ENCODE measurements at places on chromosomes 5 and 9.

- DNase-seq = no peak
Observed at GRCh38 chr9:21413624-21414023, 4.7 kb downstream of the IFNA8 start.

GRCh38 chr5:73436535-73437100, 12.0 kb downstream of the FOXD1 start:
- no peak for DNase-seq

DNA sequence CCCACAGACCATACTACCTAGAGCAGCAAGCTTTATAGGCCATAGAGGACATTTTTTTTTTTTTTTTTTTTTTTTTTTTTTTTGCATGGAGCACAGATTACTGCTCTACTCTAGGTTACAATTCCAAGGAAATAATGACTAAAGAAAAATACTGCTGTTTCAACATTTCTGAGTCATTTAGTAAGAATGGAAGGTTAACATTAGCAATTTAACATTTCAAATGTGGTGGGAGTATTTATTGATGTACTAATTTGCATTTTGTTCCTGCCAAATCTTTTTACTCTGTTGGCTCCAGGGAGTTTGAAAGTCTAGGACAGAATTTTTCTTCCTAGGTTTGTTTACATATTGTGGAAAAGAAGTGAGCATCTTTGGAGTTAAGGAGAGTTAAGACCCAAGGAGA, 142.1 kb upstream of the CCDC152 start:
- no peak for DNase-seq

GRCh38 chr9:129245276-129245675, 67.2 kb upstream of the IER5L start:
- DNase-seq = no peak

- no peak for DNase-seq
Observed at GRCh38 chr9:121268598-121268850, 562 bp downstream of the GSN start.

DNA sequence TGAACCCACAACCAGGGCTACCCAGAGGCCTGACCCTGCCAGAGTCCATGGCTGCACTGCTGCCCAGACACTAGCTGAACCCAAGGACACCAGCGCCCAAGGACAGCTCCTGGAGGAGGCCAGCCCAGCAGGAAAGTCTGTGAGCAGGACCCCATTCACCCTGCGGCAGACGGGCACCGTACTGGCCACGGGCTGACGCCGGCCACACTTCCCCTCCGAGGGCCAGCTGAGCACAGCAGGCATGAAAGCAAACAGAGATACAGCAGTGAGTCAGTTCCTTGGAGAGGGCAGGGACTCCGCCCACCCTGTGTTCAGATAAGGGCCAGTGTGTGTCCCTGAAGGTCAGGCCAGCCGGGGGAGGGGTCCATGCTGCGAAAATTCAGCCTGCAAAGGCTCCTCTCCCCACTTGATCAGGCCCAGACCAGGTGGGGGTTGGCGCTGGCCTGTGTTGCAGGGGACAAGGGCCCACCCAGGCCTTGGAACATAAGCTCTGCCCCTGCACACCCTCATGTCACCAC, 3.2 kb downstream of the RNF208 start:
- DNase-seq = no peak

DNA sequence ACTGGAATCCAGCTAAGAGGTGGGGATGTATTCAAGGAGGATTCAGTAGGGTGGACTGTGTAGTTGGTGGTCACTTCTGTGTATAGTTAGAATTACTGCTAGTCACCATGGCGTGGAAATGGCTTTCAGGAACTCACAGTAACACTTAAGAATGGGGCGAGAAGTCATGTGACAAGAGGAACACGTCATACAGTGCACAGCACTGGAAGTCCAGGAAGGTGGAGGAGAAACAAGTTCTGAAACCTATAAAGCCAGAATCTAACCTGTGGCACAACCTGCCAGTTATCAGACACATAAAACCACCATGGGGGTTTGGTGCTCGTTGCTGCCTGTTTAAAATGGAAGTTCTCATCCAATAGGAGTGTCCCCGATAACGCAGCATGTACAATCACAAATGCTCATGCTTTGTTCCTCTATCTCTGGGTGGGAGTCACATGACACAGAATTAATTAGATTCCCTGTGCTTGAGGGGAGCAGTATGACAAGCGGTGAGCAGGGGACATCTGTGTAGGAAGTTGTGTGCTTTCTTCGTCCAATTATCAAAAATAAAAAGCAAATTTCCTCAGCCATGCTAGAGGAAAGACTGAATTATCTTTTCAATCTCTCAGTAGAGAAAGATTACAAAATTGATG, 193.0 kb downstream of the SPOCK1 start:
- DNase-seq = no peak

DNA sequence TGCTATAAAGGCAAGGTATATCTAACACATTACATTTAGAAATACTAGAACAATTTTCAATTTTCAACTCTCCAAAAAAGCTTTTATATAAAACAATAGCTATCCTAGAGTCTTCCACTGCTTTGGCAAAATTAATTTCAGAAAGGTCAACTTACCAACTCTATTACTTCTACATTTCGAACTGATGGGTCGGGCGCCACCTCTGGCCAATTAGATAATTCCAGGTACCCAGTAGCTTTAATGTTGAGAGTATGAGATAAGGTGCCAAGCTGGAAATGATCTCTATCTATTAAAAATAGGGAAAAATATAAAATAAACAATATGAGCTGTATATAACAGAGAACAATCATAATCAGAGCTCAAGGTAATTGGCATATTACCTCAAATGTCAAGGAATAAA, 166.6 kb downstream of the AP3B1 start:
- DNase-seq = no peak

- no peak for DNase-seq
Observed at GRCh38 chr9:14487547-14488185, 173.7 kb upstream of the NFIB start.

- no peak for DNase-seq
Observed at GRCh38 chr9:135580664-135581380, 19.3 kb downstream of the PAEP start.

GRCh38 chr5:112263469-112263868, 155.6 kb downstream of the EPB41L4A start:
- no peak for DNase-seq

DNA sequence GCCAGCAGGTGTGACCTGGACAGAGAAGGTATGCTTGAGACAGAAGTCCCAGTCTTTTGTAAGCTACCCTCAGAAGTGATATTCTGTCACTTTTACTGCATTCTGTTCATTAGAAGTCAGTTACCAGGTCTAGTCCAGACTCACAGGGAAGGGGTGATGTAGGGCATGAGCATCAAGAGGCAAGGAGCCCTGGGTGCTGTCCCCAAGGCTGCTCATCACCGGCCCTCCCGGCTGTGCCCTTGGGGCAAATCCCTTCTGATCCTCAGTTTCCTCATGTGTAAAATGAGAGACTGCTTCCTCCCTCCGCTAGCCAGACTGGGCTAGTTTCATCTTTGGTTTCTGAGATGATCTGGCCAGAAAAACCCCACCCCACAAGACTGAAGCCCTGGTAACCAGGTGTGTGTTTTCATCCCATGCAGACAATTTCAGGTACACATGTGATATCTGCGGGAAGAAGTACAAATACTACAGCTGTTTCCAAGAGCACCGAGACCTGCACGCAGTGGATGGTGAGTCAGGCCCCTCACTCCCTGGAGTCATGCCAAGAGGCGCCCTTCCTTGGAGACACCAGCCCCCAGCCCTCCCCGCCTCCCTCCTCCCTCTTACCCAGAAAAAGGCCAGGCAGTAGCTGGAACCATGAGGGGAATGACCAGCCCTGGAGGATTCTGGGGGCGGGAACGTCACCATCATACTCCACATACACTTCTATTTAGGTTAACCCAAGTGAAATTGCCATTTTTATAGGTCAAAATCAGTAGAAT, 71.0 kb downstream of the AMBP start:
- DNase-seq = no peak

DNA sequence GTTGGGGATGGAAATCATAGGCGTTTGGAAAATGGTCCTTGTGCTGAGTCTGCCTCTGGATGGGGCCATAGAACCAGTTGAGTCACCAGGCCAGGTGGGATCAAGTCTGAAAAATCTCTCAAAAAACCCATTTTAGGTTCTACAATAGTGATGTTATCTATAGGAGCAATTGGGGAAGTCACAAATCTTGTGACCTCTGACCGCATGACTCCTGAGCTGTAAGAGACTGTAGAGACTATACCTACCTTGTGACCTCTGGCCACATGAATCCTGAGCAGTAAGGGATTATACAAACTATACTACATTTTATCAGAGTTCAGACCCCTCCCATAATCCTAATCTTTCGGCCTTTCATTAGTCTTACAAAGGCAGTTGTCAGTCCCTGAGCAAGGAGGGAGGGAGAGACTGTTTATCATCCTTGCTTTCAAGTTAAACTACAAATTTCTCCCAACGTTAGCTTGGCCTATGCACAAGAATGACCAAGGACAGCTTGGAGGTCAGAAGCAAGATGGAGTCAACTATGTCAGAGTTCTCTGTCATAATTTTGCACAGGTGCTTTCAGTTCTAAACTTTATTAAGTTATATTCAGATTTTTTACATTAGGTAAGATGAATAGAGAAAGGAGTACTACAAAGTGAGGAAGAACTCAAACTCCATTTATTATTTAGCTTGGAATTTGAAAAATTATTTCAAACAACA, 11.5 kb upstream of the JMY start:
- no peak for DNase-seq

GRCh38 chr5:14816999-14817761, 54.4 kb downstream of the ANKH start:
- no peak for DNase-seq

DNA sequence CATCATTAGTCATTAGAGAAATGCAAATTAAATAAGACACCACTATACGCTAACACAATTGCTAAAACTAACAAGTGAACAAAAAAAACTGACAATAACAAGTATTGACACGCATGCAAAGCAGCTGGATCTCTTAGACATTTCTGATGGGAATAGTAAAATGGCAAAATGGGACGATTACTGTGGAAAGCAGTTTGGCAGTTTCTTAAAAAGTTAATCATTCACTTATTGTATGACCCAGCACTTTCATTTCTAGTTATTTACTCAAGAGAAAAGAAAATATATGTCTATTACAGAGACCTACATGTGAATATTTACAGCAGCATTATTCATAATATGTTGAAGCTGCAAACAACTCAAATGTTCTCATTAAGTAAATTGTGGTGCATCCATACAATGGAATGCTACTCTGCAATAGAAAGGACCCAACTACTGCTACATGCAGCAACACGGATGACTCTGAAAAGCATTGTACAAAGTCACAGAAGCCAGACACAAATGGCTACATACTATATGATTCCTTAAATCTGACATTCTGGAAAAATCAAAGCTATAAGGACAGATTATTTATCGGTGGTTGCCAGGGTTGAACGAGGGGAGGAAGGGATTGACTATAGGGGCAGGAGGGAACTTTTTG, 96.8 kb upstream of the ITGA2 start:
- DNase-seq = no peak

- DNase-seq = no peak
Observed at GRCh38 chr9:20441711-20442423, 180.4 kb downstream of the MLLT3 start.

DNA sequence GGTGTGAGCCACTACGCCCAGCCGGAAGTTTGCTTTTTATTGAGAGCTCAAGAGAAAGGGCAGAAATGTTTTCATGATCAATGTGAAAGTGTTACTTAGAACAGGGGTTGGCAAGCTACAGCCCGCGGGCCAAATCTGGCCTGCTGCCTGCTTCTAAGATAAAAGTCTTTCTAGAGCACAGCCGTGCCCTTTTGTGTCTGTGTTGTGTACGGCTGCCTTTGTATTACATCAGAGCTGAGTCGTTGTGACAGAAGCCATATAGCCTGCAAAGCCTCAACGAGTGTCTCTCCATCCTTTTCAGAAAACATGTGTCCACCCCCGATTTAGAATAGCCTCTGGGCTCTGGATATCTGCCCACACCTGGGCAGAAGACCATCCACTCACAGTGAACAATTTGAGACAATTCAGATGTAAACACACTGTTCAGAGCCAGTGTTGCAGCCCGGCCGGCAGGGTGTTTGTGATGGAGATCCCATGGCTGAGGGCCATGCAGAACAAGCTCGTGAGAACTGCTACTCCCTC, 28.8 kb downstream of the AK8 start:
- no peak for DNase-seq

Data from left renal cortex interstitium (tissue), 4 donors.